Mesothelial cell of epicardium (in vitro differentiated cells): ENCODE measurements at places on chromosomes 5 and 9.

GRCh38 chr5:50967563-50968355 is 301.3 kb downstream of the PARP8 start:
- no peak for DNase-seq

DNA sequence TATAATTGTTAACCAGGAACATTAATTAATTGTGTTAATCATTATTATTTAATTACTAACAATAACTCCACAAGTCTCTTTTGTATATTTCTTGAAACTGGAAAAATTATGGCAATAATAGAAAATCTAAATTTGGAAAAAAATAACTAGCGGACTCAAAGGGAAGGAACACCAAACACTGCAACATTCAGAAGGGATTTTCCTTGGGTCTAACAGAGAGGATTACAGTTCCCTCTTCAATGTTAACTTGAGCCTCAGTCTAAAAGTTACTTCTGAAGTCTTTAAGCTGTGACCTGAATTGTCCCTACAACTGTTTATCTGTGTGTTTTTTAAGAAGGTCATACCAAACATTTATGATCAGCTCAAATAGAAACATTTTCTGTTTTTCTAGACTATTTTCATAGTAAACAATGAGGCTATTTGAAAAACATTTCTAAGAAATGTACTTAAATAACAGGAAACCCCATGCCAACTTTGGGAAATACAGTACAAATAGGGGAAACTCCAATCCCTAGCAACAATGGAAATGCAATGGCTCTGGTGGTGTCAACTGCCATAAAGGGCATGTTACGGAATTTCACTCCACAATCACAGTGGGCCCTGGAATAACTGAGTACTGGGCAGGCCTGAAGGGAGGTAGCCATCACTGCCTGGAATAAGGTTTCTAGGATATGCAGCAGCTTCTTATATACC is 61.2 kb downstream of the MCTP1 start:
- no peak for DNase-seq

GRCh38 chr5:6194261-6194875 is 184.0 kb downstream of the MED10 start:
- DNase-seq: no peak

DNA sequence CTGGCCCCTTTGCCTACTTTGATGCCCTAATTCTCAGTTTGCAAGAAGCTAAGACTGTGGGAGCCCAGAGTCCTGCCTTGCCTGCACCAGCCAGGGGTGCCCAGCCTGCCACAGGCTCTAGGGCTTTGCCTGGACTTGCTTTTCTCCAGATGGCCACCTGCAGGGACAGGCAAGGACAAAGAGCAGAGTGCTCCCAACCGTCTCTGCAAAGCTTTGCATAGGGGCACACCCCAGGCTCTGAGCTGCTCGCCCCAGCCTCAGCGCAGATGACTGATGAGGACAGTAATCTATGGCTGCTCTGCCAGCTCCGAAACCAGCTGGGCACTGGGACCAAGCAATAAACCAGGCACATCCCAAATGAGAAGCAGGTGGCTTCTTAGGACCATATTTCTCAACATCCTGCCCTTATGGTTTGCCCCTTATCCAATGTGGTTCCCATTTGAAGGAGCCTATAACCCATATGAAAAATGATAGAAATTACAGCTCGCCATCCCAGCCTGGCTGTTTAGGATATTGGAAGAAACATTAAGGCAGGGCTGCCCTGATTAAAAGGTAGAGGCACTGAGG is 25.4 kb upstream of the TCF7 start:
- no peak for DNase-seq

GRCh38 chr5:91598216-91598615 is 215.1 kb upstream of the ARRDC3 start:
- no peak for DNase-seq

GRCh38 chr5:55899344-55899743 is 48.2 kb downstream of the IL31RA start:
- DNase-seq: no peak

- no peak for DNase-seq
Observed at GRCh38 chr5:124810396-124811006, 64.1 kb upstream of the ZNF608 start.

DNA sequence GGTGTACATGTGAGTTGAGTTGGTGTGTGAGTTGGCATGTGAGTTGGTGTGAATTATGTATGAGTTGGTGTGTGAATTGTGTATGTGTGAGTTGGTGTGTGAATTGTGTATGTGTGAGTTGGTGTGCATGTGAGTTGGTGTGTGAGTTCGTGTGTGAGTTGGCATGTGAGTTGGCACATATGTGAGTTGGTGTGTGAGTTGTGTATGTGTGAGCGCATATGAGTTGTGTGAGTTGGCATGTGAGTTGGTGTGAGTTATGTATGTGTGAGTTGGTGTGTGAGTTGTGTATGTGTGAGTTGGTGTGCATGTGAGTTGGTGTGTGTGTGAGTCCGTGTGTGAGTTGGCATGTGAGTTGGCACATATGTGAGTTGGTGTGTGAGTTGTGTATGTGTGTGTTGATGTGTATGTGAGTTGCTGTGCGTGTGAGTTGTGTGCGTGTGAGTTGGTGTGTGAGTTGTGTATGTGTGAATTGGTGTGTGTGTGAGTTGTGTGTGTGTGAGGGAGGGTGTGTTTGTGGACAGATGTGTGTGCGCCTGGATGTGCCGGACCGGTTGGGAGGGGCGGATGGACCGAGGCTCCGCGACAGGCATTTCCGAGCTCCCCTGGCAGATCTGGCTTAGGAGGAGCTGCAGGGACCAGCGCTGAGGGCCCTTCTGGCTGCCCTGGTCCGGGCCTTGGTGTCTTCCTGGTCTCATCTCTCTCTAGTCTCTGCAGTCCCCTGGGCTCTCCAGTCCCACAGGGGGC is 162.5 kb upstream of the IER5L start:
- no peak for DNase-seq

- peak; percentile 40 for DNase-seq
Observed at GRCh38 chr5:157574456-157575380, 857 bp downstream of the ADAM19 start.

GRCh38 chr5:95027775-95028174 is 257.1 kb downstream of the MCTP1 start:
- DNase-seq: no peak

GRCh38 chr9:126678989-126679388 is 65.3 kb downstream of the LMX1B start:
- DNase-seq: no peak

DNA sequence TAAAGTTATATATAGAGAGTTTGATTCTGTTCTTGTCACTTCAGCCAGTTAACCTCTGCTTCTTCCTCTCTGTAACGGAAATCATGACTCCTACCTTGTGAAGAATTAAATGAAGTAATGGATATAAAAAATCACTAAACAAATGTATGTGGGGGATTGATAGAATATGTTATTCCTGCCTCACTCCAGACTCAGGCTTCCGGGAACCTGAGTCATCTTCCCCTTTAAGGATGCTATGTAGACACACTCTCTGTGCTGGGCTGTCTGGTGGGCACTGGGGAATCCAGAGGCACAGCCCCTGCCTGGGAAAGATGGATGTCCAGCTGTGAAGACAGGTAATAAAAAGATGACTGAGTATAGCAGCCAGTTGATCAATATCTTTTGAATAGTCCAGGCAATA is 77.4 kb downstream of the ZNF618 start:
- DNase-seq: no peak

GRCh38 chr5:152462021-152462721 is 57.1 kb upstream of the NMUR2 start:
- no peak for DNase-seq

DNA sequence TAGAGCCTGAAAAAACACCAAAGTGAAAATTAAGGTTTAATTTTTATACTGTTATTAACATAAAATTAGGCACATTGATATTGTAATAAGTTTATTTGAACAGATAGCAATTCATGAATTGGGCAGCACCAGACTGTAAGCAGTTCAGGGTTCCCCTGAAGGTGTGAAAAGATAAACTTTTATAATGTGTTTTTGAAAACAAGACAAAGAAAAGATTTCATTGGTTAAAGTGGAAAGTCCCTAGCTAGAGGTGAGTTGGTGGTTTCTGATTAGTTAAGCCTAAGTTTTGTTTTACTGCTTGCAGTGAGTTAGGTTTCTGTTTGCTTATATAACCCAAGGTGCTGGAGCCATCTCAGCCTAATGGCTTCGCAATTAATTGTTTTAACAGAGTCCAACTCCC is 96.5 kb upstream of the RPS23 start:
- DNase-seq: no peak

- DNase-seq: no peak
Observed at GRCh38 chr5:102498271-102499034, at the start of gene SLCO6A1. TSS of gene SLCO6A1 (minus strand) at chr5:102499001. CDS start at chr5:102498844, 157 bp downstream.

- no peak for DNase-seq
Observed at GRCh38 chr9:119986205-119986604, 593.8 kb downstream of the CDK5RAP2 start.

DNA sequence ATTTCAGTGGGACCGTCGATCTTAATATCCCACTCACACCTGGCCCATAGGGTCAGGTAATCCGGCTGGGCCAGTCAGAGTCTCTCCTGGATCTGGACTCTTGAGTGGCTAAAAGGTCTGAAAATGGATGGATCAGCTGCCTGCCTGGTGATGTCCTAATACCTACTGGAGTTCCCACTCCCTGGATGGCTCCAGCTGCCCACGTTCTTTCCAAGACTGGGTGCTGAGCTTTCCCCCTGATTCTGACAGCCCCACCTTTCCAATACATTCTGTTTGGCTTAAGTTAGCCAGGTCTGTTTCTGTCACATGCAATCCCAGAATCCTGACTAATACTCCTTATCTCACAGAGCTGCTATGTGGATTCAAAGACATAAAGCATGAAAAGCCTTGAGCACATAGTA is 10.2 kb downstream of the SH3PXD2B start:
- DNase-seq: no peak

GRCh38 chr5:8868283-8868682 is 677.6 kb downstream of the SEMA5A start:
- DNase-seq: no peak

- no peak for DNase-seq
Observed at GRCh38 chr5:120901199-120901598, 437.1 kb downstream of the PRR16 start.

- DNase-seq: no peak
Observed at GRCh38 chr5:173736923-173737412, 120.5 kb upstream of the BOD1 start.

- no peak for DNase-seq
Observed at GRCh38 chr5:174281855-174282254, 236.3 kb downstream of the NSG2 start.

DNA sequence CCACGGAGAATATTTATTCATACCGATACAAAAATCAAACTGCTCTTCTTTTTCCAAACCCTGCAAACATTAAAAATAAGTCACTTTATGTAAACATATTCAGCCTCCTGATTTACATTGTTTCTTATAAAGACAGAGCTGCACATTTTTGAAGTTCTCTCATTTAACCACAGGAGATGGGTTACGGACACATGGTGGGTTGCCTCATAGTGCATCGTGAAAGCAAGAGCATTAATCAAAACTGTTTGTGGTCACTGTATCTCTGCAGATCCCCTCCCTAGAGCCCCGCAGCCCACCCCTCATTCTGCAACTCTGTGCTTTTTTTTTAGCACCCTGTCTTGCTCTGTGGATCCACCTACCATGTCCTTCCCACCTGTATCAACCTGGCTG is 43.3 kb upstream of the EQTN start:
- no peak for DNase-seq

- no peak for DNase-seq
Observed at GRCh38 chr9:116087246-116087645, 66.3 kb upstream of the PAPPA start.

DNA sequence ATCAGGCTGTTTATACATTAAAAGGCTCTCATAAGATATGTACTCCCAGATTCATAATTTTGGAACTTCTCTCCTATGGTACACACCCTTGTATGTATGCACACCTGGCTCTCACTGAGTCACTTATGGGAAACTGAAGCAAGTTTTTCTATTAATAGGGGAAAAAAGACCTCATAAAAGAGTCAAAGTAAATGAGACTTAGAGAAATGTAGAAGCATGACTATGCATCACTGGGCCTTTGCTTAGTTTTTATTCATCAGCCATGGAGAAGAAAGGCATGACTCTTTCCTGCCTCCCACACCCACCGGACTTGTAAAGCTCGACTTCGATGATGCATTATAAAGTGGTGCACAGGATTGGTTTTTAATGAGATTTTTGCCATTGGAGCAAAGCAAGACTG is 28.2 kb downstream of the MTAP start:
- no peak for DNase-seq

DNA sequence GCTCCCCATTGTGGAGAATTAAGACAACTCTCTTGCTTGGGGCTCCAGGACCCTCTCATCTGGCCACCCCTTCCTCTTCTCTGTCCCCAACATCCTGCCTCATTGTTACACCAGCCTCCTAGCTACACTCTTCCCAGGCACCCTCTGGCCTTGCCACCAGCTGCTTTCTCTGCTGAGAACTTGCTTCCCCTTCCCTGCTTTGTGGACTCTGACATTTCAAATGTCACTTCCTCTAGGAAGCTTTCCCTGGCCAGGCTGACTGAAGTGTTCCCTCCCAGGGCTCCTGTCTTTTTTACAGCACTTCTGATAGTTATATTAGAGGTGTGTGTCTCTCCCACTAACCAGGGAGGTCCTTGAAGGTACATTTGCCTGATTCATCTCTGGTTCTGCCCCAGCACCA is 194.0 kb upstream of the KLF4 start:
- DNase-seq: no peak
